ENCODE measurements at places on chromosomes 2 and 18.

DNA sequence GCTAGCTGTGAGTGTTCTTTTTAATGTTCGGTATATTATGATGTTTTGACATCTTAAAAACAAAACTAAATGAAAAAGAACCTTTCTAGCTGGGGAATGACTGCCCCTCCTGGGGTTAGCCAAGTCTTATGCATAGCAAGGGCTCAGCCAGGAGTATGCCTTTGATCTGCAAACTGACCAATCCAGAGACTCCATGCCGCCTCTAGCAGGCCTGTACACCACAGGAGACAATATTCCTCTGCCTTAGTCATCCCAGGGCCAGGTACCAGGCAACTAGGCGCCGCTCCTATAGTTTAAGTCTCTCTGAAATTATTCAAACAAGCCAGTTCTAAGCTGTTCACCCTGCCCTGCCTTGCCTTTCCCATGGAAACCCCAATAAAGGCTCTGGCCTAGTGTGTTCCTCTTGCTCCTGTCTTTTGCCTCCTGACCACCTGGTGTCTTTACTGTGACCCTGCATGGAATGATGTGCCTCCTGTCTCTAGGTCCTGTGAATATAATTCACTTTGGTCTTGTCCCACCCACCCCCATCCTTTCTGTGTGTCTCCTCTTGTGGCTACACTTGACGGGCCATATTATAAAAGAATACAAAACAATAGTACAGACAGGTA is 52.0 kb upstream of the CHN1 start:
- no peak for DNase-seq

DNA sequence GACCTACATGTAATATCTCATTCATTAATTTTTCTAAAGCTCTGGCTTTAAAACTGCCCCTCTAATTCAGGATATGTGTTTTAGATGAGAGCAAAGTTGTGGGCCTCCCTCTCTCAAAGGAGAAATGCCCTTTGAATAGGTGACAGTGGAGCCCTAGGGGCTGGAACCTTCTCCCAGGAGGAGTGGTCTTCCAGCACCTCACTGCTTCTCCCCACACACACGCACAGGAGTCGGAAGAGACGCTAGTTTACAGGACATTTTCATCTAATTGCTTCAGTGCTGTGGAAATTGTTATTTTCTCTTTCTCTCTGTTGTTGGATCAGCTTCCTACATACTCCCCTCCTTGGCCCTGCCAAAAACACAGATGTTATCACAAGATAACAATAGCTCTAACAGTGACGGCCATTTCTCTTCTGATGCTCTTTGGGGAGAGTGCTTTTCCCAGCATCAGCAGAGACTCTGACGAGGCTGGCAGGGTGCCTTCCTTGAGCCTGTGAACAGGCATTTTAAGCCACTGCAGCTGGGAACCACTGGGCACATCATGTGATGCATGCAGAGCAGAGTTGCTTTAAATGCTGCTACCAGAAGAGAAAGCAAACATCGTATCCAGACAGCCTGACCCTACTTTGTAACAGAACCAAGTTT is 209.4 kb upstream of the SP5 start:
- no peak for DNase-seq

- DNase-seq: no peak
Observed at GRCh38 chr2:237061356-237061755, 24.3 kb upstream of the COPS8 start.

GRCh38 chr2:234091432-234091879 is 41.0 kb downstream of the SPP2 start:
- DNase-seq: no peak

GRCh38 chr2:200778038-200778437 is 33.7 kb upstream of the BZW1 start:
- no peak for DNase-seq

GRCh38 chr2:233464056-233464455 is 102.5 kb downstream of the USP40 start:
- DNase-seq: no peak

- no peak for DNase-seq
Observed at GRCh38 chr2:207281436-207281835, 115.7 kb upstream of the KLF7 start.

DNA sequence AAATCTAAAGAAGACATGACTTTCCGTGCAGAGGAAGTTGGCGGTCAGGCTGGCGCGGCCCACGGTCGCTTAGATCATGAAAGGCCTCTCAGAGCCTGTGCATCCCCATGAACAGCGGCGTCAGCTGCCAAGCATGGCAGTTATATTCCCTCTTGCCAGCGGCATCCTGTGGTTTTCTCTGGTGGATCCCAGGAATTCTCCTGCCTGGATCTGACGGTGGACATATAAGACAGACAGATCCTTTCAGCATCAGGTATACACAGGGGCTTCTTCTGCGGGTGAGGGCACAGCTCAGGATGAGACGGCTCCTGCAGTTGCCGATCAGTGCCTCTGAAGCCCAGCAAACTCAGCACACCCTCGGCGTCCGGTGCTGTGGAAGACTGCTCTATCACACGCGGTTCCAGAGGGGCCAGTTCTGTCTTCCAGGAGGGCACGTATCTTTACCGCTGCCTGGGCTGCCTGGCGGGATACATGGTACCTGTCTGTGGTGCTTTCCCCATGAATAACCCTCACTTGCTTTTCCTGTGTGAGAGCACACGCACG is 157.8 kb downstream of the LDLRAD4 start:
- peak; percentile 44 for DNase-seq

DNA sequence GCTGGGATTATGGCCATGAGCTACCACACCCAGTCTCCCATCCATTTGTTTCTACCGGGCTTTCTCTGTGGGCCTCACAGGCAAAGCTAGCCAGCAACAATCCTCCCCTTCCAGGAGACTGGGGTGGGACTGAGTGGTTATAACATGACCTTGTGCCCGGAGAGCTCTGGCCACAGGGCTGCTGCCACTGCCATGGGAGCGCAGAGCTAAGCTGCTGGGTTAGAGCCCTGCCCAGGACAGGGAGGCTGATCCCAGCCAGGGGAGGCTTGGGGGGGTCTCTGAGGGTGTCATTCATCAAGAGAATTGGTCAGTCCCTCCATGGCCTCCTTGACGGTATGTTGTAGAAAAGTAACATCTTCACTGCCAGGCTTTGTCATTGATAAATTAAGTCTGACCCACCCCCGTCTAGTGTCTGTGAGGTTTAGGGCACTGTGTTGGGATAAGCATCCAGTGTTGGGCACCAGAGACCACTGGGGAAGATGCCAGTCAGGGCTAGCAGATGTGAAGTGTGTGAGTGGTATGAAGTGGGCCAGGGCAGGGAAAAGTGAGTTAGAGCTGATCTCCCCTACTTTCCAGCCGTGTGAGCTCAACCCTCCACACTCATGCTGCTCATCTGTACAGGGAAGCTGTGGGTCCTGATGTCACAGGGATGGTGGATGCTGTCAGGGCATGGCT is 368.4 kb upstream of the HS6ST1 start:
- DNase-seq: no peak

- no peak for DNase-seq
Observed at GRCh38 chr2:120759543-120760331, 24.1 kb downstream of the GLI2 start.

GRCh38 chr2:32699151-32699550 is 71.3 kb downstream of the TTC27 start:
- DNase-seq: no peak

GRCh38 chr18:70296289-70296688 is 7.4 kb downstream of the SOCS6 start:
- no peak for DNase-seq

GRCh38 chr18:44495151-44495550 is 185.5 kb upstream of the SETBP1 start:
- no peak for DNase-seq

DNA sequence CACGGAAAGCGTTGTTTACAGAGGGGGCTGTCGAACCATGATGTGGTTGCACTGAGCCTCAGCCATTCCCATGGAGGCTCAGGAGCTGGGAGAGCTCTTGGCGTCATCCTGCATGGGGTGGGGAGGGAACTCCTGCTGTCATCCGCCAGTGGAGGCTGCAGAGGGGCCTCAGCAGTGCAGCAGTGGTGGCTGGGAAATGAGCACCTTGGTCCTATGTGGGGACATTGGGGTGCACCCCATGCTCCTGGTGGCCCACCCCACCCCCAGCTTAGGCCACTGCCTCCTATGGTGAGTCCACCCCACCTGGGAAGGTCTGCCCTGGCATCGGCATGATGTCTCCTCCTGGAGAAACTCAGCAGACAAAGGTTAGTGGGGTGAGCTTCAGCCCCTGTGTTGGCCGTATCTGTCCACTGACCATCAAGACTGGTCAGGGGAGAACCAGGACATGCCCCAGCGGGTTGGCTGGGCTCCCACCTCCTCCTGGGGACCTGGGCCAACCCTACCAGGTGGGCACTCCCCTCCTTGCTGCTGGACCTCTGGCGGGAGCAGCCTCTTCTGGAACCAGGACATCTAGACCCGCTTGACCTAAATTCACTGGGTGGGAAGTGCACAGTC is 67.8 kb upstream of the HDAC4 start:
- no peak for DNase-seq

DNA sequence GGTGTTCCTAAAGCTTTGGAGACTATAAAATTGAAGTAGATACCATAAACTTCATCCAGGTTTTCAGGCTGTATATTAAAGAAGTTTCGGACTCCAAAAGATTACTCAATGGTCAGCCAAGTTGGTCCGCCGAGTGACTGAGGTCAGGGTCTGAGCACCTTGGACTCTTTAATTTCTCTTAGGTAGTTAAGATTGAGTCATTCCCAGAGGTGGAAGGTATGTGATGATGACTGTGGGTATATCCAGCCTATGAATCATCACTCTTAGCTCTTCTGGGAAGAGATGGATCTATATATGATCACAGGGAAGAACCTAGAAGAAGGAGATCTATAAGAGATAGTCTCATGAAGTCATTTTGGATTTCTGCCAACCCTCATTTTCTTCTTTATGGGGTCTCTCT is 3.3 kb downstream of the ITGA6 start:
- no peak for DNase-seq

All from stimulated activated CD4-positive, alpha-beta T cell treated with anti-CD3 and anti-CD28 coated beads, Interleukin-12 subunit alpha, Interleukin-12 subunit beta, amount 100 ng/mL, for 48 hours (primary cell).